Stimulated activated CD4-positive, alpha-beta T cell treated with anti-CD3 and anti-CD28 coated beads, TNF-alpha, amount 100 ng/mL, for 1 hour (primary cell): ENCODE measurements at places on chromosomes 6 and 20.

GRCh38 chr6:142326540-142326939 is 24.7 kb downstream of the ADGRG6 start:
- DNase-seq: no peak

DNA sequence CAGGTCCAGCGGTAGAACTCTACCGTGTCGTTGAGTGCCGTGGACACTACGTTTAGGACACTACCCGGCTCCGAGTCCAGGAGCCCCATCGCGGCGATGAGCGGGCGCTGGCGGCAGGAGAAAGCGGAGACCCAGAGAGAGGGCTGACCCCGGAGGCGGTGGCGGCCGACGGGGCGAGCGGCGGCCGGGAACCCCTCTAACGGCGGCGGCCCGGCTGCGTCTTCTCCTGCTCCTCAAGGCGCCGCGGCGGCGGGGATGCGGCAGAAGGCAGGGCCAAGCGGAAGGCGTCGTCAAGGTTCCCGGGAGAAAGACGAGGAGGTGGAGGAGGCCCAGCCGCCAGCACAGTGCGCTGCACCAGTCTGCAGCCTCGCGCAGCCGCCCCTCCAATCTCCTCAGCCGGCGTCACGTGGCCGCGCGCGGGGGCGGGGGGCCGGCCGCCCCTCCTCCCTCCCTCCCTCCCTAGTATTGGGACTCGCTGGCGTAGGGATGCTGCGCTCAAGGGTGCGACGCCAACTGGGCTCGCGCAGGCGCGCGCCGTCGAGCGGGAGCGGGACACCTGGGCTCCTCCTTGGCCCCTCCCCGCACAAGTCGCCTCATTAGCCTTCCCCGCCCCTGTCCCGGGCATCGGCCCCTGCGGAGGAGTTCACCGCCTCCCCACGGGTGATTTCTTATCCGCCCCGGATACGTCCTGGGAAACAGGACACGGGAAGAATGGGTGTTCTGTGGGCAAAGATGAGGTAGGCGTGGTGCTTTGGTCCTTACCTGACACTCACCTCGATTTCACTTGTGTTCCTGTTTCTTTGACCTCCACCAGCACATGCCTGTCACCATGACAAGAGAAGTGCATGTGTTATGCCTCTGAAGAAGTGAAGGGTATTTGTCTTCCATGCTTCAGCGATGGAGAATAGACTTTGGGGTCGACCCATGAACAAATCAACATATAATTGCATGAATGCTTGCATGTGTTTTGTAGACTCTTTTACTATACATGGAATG is at the start of gene ELOVL4:
TSS of gene ELOVL4 (minus strand) at position 363 of the 996 bp plus-strand sequence. CDS start at position 89, 274 bp downstream.
- peak; percentile 35 for DNase-seq

DNA sequence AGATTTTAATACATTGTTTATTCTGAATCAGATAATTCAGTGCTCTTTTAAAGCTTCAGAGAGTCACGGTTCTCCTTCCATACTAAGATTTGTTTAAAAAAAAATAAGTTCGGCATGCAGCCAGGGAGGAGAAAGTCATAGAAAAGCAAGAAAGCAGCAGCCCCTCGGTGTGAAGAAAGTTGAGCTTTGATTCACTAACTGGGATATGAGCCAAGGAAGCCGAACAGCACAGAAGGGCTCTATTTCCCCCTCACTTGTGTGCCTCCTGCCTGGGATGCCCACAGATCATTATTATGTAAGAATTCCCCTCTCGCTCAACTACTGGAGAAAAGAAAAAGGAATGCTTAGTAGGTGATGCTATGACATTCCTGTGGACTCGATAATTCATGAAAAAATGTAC is 69.3 kb upstream of the SYNJ2 start:
- DNase-seq: no peak

DNA sequence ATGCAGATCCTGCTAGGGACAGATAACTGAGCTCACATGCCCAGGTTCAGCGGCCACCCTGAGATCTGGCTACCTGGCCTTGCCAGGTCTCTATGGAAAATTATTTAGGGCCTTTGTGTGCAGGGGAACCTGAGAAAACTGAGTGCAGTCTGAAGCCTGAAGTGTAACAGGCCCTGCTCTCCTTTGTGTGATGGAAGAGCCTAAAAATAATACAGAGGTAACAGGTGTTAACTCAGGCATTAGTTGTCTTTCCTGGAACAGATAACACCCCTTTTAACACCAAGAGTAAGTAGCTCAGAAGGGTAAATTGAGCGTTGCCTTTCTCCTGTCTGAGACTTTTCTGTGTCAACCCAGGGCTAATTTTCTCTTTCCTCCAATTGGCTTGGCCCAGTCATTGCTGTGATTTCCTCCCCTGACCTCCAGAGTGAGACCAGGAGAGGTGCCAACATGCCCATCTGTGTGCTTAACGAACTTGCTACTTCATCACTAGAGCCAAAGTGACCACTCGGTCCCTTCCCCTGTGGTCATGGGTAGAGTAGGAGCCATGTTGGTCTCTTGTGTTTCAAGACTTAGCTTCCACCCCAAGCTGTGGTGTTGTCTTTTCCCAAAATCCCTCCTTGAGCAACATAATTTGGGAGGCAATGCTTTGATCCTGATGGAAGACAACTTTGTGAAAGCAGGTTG is 304.4 kb upstream of the JAG1 start:
- no peak for DNase-seq

DNA sequence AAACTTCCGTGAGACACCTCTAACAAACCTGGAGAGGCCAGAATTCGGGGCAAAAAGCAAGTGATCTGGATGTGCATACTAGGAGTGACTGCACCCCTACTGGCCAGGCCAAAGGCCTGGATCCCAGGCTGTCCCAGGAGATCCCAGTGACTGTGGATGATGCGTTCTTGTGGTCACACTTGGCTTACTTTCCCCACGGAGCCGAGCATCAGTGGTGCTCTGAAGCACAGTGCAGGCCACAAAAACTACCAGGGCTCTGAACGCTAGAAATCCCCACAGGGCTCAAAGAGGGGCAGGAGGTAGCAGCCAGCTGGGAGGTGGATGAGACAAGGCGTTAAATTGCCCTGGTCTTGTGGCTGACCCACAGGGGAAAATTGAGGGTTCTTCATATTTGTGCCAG is 7.1 kb downstream of the TRIM26 start:
- no peak for DNase-seq

DNA sequence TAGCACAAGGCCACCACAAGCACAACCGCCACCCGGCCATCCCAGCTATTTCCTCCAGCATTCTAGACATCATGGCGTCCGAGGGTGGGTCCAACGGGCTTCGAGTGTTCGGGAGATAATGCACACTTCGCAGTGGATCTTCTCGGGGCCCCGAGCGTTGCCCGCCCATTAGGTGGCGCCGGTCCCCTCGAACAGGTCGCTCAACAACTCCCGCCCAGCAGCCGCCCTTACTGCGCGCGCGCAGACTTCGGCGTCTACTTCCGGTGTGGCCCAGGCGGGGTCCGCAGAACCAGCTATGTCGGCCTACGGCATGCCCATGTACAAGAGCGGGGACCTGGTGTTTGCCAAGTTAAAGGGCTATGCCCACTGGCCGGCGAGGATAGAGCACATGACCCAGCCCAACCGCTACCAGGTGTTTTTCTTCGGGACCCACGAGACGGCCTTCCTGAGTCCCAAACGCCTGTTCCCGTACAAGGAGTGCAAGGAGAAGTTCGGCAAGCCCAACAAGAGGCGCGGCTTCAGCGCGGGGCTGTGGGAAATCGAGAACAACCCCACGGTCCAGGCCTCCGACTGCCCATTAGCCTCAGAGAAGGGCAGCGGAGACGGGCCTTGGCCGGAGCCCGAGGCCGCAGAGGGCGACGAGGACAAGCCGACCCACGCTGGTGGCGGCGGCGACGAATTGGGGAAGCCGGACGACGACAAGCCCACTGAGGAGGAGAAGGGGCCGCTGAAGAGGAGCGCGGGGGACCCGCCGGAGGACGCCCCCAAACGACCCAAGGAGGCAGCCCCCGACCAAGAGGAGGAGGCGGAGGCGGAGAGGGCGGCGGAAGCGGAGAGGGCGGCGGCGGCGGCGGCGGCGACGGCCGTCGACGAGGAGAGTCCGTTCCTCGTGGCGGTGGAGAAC is at the start of gene HDGFL1:
TSS of gene HDGFL1 (plus strand) at position 286 of the 904 bp plus-strand sequence. CDS start at position 296, 10 bp downstream.
- no peak for DNase-seq

GRCh38 chr6:107660839-107661238 is 163.3 kb downstream of the SCML4 start:
- no peak for DNase-seq

DNA sequence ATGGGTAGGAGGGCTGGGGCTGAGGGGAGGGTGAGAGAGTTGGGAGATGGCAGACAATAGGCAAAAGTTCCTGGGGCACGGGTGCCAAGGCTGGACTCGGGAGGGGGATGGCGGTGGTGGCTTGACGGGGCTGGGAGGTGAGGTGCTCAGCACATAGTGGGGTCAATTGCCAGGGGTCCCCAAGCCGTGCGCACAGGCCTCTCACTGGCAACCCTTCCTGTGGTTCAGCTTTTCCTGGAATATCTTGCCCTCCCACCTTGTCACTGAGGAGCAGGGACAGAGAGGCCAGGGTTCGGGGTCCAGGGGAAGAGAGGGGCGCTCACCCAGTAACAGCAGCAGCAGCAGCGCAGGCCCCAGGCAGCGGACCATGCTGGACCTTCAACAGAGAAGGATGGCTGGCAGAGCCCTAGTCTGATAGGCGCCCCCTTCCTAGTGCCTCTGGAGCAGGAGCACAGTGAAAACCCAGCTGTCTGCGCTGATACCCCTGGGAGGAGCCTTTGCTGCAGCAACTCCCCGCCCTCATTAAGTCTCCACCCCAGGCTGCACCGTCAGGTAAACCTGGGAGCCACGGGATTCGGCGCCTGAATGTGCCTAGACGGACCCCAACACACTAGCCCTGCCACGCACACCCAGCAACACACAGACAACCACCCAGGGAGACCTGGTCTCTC is at the start of gene GFRA4:
TSS of gene GFRA4 (minus strand) at position 369 of the 671 bp plus-strand sequence. CDS start at position 369, 0 bp downstream.
- DNase-seq: no peak

- no peak for DNase-seq
Observed at GRCh38 chr20:44704551-44704971, 10.6 kb upstream of the CCN5 start.

DNA sequence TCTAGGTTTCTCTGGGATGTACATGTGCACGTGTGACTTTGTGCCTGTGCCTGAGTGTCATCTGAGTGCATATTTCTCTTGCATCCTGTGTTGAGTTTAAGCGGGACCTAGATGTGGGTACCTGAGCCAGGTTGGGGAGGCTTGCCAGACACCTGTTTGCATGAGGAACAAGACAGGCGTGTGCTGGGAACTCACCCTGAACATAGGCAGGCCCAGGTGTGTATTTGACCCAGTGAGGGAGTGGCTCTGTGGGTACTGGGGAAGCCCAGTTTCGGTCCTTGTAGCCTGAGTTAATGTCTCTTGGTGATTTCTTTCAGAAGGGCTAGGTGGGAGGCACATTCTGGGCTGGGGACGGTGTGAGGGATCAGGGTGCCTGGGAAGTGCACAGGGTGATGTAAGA is 98.6 kb downstream of the TMEM170B start:
- no peak for DNase-seq

DNA sequence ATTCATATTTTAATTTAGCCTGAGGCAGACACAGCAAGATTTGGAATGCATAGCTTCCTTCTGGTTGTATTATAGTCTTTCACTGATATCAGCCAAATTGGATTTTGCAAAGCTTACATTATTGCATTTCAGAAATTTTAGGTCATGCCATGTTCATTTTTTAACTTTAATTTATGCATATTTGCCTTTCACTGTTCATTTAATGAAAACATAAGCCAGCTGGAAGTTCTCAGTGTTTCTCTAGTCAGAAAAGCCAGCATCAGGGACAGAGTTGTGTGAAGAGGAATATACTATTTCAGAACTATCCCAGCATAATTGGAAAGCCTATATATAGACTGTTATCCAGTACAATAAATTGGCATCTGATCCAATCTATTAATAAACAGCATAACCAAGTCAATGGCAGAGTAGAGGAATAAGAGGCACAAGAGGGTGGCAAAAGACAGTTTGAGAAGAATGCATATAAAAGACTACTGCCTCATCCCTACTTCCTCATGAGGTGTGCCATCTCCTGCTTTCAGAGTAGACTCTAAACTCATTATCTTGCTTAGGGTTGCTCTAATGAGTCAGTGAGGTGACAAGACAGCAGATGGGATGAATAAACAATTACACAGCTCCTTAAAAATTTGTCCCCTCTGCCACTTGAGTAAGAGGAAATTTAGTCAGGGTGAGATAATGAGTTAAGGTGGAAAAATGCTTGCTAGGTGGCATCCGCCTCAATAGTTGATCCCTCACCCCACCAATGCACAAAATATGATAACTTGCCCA is 159.8 kb upstream of the HCRTR2 start:
- DNase-seq: no peak

- DNase-seq: no peak
Observed at GRCh38 chr6:15363164-15363522, 117.3 kb downstream of the JARID2 start.

DNA sequence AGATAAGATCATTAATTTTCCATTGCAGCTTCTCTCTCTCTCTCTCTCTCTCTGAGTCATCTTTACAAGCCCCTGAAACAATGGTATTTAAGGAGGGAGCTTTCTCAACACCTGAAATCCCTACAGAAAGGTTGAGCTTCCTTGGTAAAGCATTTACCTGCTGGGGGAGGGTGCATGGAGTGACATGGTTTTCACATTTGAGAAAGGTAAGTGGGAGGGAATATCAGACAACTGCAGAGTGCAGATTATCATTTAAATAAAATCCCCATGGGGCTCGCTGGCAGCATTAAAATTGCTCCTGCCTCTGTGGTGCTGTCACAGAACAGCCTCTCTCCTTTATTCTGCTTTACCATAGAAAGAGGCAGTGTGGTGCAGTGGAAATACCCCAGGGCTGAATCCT is 10.3 kb upstream of the PDYN start:
- no peak for DNase-seq

- no peak for DNase-seq
Observed at GRCh38 chr6:56765494-56765893, 122.8 kb upstream of the DST start.
